Stimulated activated CD4-positive, alpha-beta T cell treated with anti-CD3 and anti-CD28 coated beads, Interleukin-2, amount 100 ng/mL, for 48 hours (primary cell): ENCODE measurements at places on chromosomes 16 and 17.
A peak's percentile ranks its signal among the peaks of the same experiment; 100 is the strongest.

GRCh38 chr17:15278924-15279477 is 13.9 kb upstream of the PMP22 start:
- no peak for DNase-seq

- DNase-seq, result no peak
Observed at GRCh38 chr17:1928976-1929375, 96.2 kb downstream of the RTN4RL1 start.

GRCh38 chr17:72882426-72882825 is 210.1 kb downstream of the SLC39A11 start:
- no peak for DNase-seq

DNA sequence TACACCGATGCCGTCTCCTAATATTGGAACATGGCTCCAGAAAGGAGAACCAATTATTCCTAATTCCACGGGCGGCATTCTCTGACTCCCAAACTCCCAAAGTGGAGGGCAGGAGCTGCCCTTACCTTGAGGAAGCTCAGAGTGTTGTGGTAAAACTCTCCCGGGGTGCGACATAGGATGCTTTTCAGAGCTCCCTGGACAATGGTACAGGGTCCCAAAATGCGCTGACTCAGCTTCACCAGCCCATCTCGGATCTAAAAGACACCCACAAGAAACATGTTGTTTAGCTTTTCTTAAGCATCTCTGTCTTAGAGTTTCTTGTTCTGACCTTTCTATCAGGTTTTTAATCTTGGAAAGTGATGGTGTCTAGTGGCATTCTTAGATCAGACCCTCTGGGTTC is 6.7 kb downstream of the TAT start:
- DNase-seq, result no peak

GRCh38 chr16:17635183-17635582 is 164.4 kb upstream of the XYLT1 start:
- no peak for DNase-seq

GRCh38 chr17:77560841-77561240 is 397.7 kb upstream of the TNRC6C start:
- DNase-seq, result no peak

GRCh38 chr17:58513267-58513964 is 1.0 kb downstream of the MTMR4 start:
- DNase-seq, result no peak

DNA sequence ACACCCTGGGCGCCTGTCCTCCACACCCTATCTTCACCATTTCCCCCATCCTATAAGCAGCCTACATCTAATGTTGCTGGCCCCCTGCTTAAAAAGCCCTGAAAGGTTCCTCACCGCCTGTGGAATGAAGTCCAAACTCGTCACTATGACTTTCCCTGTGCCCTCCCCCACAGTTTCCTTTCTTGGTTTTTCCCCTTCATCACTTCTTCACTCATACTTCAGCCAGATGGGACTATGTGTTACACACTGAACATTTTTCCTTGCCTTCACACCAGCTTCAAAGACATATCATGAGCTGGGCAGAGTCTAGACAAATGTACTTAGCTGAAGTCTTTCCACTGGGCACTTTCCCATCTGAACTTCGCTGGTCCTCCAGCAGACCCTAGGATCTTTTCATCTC is 1.5 kb upstream of the MARCHF10 start:
- no peak for DNase-seq

DNA sequence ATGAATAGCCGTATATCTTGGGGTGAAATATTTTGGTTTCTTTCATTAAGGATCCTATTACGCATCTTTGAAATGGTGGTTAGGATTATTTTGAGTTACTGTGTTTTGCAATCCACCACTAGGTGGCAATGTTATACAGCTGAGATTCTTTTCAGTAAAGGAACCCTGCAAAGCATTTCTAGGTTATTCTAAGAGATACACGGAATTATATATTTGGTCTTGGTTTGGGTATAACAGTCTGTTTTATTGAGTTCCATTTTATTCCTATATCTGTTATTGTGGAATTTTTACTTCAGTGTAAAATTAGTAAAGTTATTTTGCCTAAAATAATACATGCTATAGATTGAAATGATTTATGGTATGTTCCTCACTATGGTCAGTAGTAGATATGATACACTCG is 62.9 kb upstream of the CPHXL start:
- peak; percentile 21 for DNase-seq

GRCh38 chr17:14398766-14399165 is 97.9 kb downstream of the HS3ST3B1 start:
- DNase-seq, result no peak

GRCh38 chr17:70028978-70029767 is 45.9 kb upstream of the KCNJ16 start:
- DNase-seq, result no peak

DNA sequence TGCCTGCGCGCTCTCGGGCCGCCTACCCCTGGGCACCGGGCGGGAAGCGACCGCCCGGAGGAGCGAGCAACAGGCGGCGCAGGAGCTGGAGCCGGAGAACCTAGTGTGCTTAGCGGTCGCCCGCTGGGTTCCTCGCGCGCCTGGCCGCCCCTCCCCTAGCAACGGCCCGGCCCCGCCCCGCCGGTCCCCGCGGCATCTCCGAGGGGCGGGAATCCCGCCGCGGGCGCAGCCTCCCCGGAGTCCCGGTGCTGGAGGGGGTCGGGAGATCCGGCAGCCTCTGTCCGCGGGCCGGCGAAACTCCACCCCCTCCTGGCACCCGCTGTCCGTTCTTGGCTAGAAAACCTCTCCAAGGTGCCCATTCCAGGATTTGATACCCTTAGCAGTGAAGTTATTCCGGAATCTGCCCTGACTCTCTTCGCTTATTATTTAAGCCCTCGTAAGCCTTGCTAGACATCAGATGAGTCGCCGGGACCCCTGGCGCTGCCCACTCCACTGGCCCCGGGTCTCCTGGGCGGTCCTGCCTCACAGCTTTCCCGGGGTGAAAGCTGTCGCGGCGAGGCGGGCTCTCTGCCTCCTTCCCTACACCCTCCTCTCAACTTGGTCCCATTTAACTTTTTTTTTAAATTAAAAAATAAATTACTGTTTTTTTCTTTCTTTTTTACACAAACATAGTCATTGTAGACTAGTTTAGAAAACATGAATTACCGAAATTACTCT is at the start of gene RPRML:
Gene RPRML (minus strand): TSS at position 107 of the 717 bp plus-strand sequence. CDS start 246 bp downstream, outside the sequence.
- DNase-seq, result peak; percentile 13

GRCh38 chr16:84498223-84498610 is 6.2 kb downstream of the MEAK7 start:
- no peak for DNase-seq

DNA sequence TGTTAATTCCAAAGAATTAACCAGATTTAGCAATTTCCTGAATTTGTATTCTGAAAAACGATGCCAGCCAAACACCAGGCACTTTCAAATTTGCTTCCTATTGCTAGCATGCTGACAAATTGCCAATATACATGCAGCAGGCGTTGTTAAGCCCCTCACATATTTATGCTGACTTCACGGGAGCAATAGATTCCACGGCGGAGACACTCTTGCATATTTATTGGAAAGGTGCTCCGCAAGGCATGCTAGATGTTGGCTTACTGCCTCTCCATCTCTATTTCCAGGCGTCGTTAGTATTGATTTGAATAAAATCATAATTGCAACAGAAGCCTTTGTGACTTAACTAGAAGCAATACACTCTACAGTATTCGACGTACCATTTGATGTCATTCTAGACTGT is 211.0 kb upstream of the IRX5 start:
- no peak for DNase-seq

- DNase-seq, result no peak
Observed at GRCh38 chr17:64269687-64270649, 6.9 kb upstream of the TEX2 start.

GRCh38 chr17:62966426-62967204 is 580 bp downstream of the TANC2 start:
- DNase-seq, result peak; percentile 45

GRCh38 chr16:4937782-4938682 is 1.1 kb upstream of the PPL start:
- DNase-seq, result no peak

GRCh38 chr16:66354034-66354909 is 12.2 kb upstream of the CDH5 start:
- no peak for DNase-seq

DNA sequence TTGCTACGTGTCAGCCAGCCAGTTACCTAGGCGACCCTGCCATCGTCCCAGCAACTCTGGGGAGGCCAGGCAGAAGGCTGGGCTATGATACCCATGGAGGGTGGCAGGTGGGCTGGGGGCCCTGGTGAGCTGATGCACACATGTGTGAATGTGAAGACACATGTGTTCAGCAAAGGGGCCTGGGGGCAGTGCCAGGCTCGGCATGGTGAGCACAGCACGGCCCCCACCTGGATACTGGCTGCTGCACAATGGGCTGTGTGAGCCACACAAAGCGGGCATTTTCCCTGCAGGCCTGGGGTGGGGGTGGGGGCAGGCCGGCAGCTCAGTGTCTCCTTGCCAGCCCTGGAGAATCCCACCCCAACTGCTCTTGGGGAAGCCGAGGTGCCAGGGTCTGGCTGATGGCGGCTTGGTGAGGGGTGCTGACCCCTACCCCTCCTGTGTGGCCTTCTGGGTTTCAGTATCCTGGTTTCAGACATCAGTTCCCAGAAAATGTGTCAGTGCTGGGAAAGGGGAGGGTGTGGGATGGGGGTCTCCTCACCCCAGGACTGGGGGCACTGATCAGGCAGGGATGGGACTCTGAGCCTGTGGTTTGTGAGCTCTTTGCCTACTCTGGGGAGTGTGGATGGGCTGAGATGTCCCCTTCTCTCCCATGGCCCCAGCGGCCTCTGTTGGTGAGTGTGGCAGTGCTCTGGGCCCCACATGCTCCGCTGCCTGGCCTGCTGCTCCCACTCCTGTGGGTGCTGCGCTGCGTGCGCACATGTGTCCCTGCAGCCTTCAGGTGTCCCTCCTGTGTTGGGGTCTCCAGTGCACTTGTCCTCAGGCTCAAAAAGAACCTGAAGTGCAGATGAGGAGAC is 5.1 kb downstream of the LLGL1 start:
- DNase-seq, result no peak

- DNase-seq, result no peak
Observed at GRCh38 chr17:17151541-17151940, 54.6 kb downstream of the PLD6 start.

DNA sequence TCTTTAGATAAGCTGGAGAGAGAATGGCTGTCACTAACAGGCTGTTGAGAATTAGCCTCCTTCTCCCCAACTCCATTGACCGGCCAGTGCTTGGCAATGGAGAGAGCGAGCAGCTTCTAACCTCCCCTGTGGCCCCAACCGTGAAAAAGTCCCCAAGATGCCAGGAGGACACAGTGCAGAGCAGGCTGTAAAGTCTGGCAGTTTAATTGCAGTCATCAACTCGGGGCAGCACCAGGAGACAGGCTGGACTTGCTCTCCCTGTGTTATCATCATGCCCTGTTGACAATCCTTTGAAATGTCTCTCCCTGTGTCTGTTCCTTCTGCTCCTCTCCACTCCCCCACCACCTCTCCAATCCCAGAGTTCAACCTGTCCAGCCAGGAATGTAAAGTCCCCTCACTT is 705 bp upstream of the CDRT4 start:
- DNase-seq, result no peak

- no peak for DNase-seq
Observed at GRCh38 chr16:1168837-1169236, 15.9 kb downstream of the CACNA1H start.

- no peak for DNase-seq
Observed at GRCh38 chr16:68257906-68258800, 6.2 kb upstream of the SLC7A6 start.

GRCh38 chr16:81590714-81591544 is 146.3 kb downstream of the CMIP start:
- no peak for DNase-seq

DNA sequence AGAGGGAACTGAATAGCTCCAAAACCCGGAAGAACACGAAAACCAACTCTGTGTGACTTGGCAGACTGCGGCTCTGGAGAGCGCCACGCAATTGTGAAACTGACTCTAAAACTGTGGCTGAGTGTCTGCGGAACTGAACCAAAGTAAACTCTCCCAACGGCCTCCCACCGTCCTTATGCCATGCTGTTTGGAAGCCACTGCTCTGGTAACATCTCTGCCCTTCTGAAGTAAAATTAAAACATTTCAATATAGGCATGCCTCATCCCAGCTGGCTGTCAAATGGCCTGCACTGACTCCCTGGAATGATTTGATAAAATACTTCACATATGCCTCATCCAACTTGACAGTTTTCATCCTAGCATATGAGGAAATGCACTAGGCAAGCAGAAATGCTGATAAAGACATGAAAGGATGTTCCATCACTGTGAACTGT is 70.2 kb downstream of the PARN start:
- no peak for DNase-seq

DNA sequence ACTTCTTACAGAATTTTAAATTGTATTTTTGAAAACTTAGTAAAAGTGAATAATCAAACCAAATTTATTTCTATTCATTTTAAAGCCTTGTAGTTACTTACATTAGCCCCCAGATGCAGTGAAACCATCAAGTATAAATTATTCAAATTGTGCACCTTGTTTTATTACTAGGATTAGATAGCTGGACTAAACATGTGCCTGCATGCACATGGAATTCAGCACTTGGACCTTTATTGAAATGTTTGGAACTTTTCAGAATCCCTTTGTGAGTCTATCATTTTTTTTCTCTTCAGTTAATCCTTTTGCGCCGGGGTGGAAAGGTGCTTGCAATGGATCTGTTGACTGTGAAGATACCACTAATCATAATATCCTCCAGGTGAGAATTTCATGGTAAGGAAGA is 4.7 kb downstream of the ZPBP2 start:
- DNase-seq, result no peak

GRCh38 chr17:45410144-45411091 is 22.3 kb downstream of the ARHGAP27 start:
- peak; percentile 48 for DNase-seq

- no peak for DNase-seq
Observed at GRCh38 chr17:8015236-8015956, 13.0 kb downstream of the GUCY2D start.

DNA sequence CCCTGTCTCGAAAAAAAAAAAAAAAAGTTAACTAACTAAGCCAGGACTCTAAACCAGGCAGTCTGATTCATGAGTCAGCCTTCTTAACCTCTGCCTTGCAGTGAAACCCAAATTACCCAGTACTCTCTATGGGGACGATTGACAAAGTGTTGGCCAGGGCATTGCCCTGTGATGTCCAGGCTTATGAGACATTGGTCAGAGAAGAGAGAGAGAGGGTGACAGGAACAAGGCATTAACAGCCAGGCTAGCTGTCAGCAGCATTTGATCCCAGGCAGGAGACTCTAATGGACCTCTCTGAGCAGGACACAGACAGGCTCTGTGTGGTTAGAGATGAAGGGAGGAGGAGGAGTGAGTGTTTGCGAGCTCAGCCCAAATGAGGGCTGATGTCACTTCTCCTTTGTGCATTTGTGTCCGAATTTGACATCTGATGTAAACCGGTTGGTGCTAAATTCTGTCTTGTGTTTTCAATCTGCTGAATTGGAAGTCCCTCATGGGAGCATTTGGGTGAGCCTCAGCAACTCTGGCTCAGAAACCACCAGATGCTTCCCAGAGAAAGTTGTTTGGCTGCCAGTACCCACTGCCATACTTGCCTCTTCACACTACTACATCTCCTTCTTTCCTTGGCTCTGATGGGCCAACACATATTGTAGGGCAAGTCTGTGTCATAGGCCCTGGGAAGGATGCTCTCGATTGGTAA is 4.3 kb upstream of the MYL4 start:
- DNase-seq, result no peak
